ENCODE measurements at places on chromosomes 11 and 22. TPM values are rescaled to one million over a fixed set of nuclear protein-coding genes. Genes with fewer than 3 reads are reported as not detected.

DNA sequence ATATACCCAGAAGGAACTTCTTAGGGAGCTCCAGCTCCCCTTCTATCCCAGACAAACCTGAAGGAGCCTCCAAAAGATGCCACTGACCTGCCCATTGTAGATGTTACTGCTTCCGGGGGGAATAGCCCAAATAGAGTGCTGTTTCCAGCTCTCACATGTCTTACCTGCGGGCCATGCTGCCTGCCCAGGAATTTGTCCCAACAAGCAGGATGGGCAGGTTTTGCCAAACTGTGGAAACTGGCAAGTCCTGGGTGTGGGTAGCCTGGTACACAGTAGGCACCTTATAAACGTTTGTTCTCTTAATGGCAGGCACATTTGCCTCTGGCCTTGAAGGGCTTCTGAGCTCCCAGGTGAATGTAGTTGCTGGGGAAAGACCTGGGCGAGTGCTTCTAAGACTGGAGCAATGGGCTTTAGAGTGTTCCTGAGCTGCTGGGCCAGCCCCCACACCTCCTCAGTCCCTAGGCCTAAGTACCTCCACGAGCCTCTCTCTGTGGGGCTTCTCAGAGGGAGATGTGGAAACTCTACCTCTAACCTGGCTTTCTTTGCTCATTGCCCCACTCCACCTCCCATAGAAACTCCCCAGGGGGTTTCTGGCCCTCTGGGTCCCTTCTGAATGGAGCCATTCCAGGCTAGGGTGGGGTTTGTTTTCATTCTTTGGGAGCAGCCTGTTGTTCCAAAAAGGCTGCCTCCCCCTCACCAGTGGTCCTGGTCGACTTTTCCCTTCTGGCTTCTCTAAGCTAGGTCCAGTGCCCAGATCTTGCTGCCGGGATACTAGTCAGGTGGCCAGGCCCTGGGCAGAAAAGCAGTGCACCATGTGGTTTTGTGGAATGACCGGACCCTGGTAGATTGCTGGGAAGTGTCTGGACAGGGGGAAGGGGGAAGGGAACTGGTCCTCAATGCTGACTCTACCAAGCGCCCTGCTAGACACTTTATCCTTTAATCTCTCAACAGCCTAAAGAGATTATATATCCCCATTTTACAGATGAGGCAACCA lies 37.2 kb downstream of the LIMK2 start:
- H3K36me3 ChIP-seq: peaks cover 13% of the 10 kb centered on the region
- H3K27ac ChIP-seq: no peak overlapping the region
- no peaks in the 10 kb centered on the region for H3K27me3 ChIP-seq
- no peak for DNase-seq

DNA sequence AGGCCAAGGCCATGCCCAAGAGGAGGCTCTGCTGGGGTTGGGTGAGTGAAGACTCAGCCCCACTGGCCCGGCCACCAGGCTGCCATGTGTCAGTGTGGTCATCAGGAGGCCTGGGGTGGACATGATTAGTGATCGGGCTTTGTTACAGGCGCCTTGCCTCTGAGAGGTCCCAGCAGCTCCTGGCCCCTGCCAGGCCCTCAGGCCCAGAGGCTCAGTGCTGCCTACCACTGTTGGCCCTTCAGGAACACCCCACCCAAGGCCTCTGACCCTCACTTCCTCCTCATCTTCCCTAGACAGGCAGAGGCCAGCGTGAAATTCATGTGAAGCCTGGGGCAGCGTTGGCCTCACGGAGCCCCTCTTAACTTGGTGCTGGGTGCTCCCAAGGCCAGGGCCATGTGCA lies 2.2 kb downstream of the MRPL23 start:
- H3K4me3 ChIP-seq: no peak overlapping the region
- H3K27ac ChIP-seq: no peak overlapping the region
- peaks cover under 1% of the 10 kb centered on the region for H3K27me3 ChIP-seq
- H3K36me3 ChIP-seq: no peaks in the 10 kb centered on the region
- no peaks in the 10 kb centered on the region for H3K4me1 ChIP-seq

- H3K27ac ChIP-seq: no peak overlapping the region
- H3K36me3 ChIP-seq: no peaks in the 10 kb centered on the region
- no peak overlapping the region for H3K4me3 ChIP-seq
- no peak for DNase-seq
- no peaks in the 10 kb centered on the region for H3K4me1 ChIP-seq
These were observed 10.4 kb upstream of the TUB start for GRCh38 chr11:8070417-8071115.

Gene CSKMT
- 8.7 TPM for total RNA-seq

Gene MYOD1
- total RNA-seq: not detected

GRCh38 chr11:124465368-124465767 lies 19.9 kb upstream of the OR8B8 start:
- no peak for DNase-seq
- peaks cover 71% of the 10 kb centered on the region for H3K4me1 ChIP-seq
- no peak overlapping the region for H3K27ac ChIP-seq
- no peak overlapping the region for H3K4me3 ChIP-seq
- no peaks in the 10 kb centered on the region for H3K36me3 ChIP-seq

DNA sequence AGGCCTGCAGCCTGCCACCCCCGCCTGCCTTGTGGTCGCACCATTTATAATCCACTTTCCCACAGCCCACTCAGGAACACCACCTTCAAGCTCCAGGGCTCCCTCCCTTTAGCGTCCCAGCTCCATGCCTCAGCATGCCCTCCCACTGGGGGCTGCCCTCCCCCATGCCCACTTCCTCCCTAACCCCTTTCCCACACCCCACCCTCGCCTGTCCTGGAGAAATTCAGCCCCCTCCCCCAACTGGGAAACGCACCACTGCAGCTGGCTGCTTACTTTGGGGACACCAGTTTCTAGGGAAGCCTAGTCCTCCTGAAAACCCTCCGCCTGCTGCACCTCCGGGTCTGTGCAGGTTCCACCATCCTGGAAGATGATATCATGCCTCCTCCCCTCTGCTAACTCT lies 3.4 kb upstream of the YPEL1 start:
- H3K27me3 ChIP-seq: peaks cover 4% of the 10 kb centered on the region
- H3K27ac ChIP-seq: no peak overlapping the region
- peak overlapping the region; percentile 25 for H3K4me3 ChIP-seq
- no peaks in the 10 kb centered on the region for H3K36me3 ChIP-seq
- no peak for DNase-seq
- peaks cover 10% of the 10 kb centered on the region for H3K4me1 ChIP-seq

Gene PDE3B
- total RNA-seq: 4.0 TPM

Gene GPR83
- total RNA-seq: 0.31 TPM

Gene DRICH1
- total RNA-seq: not detected

GRCh38 chr11:8593935-8594909 lies at the start of gene STK33:
STK33 (minus strand) TSS chr11:8594228; CDS start chr11:8474905, 119,323 bp downstream.
- peak within 1 kb of the TSS; percentile 95 for H3K4me3 ChIP-seq
- H3K27me3 ChIP-seq: peaks cover 3% of the 10 kb centered on the region
- H3K4me1 ChIP-seq: peaks cover 14% of the 10 kb centered on the region

Gene EI24
- total RNA-seq: 134 TPM

- no peak for DNase-seq
- H3K4me1 ChIP-seq: peaks cover 8% of the 10 kb centered on the region
- no peak overlapping the region for H3K27ac ChIP-seq
These were observed 9.3 kb downstream of the ATP5MGL start for GRCh38 chr22:42630901-42631602.

DNA sequence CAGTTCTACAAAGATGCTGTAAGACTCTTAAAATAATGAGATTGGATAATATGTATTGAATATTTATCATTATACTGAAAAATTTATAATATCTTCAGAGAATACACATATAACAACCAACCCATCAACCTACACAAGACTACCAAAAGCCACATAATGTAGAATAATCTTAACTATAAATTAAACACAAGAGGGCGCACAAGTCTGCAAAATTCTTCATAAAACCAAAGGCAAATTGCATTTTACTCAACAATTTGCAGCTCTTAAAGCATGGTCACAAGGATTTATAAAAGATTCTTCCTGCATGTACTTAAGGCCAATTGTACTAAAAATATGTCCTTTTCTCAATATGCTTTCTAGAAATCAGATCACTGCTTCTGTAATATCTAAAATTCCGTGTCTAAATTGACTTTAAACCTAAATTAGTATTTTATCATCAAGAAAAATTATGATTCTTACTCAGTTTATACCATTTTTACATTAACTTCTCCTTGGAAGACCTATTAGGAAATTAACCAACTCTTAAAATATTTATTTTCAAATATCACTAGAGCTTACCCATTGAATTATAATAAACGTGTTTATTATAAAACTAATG lies 79.0 kb downstream of the TTC28 start:
- no peaks in the 10 kb centered on the region for H3K27me3 ChIP-seq
- no peak overlapping the region for H3K4me3 ChIP-seq
- no peaks in the 10 kb centered on the region for H3K36me3 ChIP-seq
- no peak overlapping the region for H3K27ac ChIP-seq
- no peak for DNase-seq

Gene TRIM29
- not detected for total RNA-seq

DNA sequence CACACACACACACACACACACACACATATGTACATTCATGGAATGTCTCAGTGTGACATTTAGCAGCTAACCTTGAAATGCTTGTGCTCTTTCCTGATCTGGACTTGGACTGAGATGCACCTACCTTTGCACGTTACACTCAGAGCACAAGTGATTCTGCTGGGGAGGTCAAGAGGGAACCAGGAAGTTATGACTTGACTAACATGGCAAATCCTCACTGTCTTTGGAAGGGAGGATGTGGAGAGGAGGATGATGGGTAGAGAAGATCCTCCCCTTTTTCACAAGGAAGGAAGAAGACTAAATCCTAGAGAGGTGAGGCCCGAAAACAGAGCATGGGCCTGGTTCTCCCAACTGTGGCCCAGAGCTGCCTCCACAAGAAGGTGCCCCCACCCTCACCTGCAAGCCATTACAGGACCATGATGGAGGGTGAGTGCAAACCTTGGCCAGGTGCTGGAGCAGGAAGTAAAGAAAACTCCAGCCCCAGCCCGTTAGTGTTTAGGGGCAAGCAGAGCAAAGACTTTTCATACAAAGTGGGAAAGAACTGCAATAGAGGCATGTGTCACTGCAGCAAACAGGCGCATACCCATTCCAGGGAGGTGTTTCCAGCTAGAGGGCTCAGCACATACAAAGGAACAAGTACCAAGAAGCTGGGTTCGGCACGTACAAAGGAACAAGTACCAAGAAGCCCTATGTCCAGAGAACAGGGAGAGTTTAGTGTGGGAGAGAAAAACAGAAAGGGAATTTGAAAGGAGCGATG lies 26.4 kb downstream of the SCN4B start:
- no peak overlapping the region for H3K4me3 ChIP-seq
- no peak overlapping the region for H3K27ac ChIP-seq
- H3K4me1 ChIP-seq: peaks cover 20% of the 10 kb centered on the region
- H3K27me3 ChIP-seq: no peaks in the 10 kb centered on the region
- DNase-seq: no peak
- no peaks in the 10 kb centered on the region for H3K36me3 ChIP-seq

- peaks cover 3% of the 10 kb centered on the region for H3K36me3 ChIP-seq
- H3K4me3 ChIP-seq: no peak overlapping the region
- no peak overlapping the region for H3K27ac ChIP-seq
- peaks cover 14% of the 10 kb centered on the region for H3K27me3 ChIP-seq
- H3K4me1 ChIP-seq: peaks cover 21% of the 10 kb centered on the region
These were observed 111.8 kb downstream of the OSBP2 start for GRCh38 chr22:30806391-30806861.

DNA sequence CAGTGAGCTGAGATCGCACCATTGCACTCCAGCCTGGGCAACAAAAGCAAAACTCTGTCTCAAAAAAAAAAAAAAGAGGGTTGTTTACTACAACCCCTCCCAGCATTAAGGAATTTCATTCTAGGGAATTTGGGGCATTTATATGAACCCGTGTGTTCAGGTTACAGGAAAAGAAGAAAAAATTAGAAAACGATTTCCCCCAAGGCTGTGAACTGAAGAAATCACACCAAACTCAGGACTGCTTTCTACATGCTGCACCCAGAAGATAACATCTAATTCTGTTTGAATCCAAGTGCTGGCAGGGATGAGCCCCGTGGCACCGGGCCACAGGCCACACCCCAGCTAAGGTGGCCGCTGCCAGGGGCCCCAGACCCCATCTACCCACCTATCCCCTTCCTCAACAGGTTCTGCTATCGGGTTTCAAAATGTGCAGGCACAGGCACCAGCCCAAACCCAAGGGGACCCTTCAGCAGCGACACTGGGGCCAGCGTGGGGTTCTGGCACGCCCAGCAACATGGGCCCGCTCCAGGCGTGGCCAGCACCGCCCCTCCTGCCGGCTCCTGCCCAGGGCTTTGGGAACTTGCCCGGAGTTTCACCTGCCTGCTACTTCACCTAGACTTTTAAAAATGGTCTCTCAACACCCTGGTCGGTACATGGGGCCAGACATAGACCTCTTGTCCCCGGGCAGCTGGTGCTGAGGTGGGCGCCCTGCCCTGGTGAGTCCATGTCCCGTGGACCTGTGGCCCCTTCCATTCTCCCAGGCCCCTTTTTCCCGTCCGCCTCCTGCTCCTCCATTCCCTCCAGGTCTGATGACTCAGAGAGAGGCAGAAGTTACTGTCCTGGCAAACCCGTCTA lies 11.8 kb downstream of the CELSR1 start:
- no peak overlapping the region for H3K27ac ChIP-seq
- H3K27me3 ChIP-seq: peaks cover 4% of the 10 kb centered on the region
- H3K4me1 ChIP-seq: peaks cover 5% of the 10 kb centered on the region
- no peaks in the 10 kb centered on the region for H3K36me3 ChIP-seq
- H3K4me3 ChIP-seq: no peak overlapping the region

Gene SIAE
- 11.4 TPM for total RNA-seq

Gene TIGD3
- 0.44 TPM for total RNA-seq

Gene OR51I1
- 1.2 TPM for total RNA-seq

DNA sequence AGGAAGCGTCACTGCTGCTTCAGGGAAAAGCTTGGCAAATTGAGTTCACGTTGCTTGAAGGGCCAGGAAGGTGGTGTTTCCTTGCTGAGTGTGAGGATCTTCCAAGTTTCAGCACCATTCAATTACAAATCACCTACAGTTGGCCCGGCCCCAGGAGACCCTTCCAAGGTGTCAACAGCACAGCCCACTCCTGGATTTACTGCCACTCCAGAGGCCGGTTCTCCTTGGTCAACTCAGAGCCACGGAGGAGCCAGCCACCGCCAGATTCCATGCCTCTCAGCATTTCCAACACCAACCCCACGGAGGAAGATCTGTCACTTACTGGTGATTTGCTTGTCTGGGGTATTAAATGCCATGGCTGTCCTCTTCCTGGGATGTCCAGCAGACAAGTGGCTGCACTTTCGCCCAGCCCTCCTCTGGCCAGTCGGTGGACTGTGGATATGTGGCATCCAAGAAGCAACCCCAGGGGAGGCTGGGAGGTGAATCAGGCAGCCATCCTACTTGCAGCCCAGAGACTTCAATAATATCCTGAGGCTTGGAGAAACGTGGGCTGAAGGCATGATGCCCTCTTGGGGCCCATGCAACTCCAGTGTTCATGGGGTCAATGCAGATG lies 74.1 kb upstream of the SHANK2 start:
- H3K4me1 ChIP-seq: no peaks in the 10 kb centered on the region
- H3K27ac ChIP-seq: no peak overlapping the region
- peaks cover 15% of the 10 kb centered on the region for H3K36me3 ChIP-seq
- H3K4me3 ChIP-seq: no peak overlapping the region
- DNase-seq: no peak
